ENCODE measurements at places on chromosomes 13 and 19.
A peak's percentile ranks its signal among the peaks of the same experiment; 100 is the strongest.

DNA sequence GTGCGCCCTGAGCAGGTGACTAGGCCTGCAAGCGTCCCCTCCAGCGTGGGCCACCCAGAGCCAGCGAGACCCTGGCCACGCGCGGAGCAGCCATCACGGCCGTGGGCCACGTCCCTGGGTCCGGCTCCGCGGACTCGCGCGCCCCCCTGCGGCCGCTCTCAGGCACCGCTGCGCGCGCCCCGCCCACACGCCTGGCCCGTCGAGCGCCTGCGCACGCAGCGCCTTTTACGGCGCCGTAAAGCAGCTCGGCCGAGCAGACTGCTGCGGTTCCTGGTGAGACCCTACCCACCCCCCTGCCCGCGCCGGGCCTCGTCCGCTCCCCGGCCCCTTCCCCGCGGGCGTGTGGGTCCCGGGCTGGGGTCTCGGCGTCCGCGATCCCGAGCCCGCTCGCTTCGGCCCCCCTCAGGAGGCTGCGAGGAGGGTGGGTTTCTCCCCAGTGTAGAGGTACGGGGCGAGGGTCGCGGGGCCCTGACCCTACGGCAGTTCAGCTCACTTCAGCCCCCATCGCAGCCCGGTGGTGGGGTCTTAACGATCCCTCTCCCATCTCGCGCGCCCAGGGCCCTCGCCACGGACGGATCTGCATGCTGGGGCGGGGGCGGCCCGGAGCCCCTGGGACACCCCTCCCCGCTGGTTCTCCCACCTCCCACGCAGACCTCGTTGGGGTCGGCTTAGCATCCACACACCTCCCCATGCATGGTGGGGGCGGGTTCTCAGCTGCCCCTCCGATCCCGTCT lies at the start of gene TRAPPC5:
TSS of gene TRAPPC5 (plus strand) at position 228 of the 734 bp plus-strand sequence. CDS start 1,421 bp downstream, outside the sequence.
- peak; percentile 68 for DNase-seq

- DNase-seq: no peak
Observed at GRCh38 chr13:113550453-113550852, 34.1 kb upstream of the TFDP1 start.

GRCh38 chr19:33426621-33427361 lies 53.3 kb downstream of the CEBPG start:
- DNase-seq: no peak

GRCh38 chr13:84812078-84812477 lies 929.8 kb upstream of the SLITRK1 start:
- no peak for DNase-seq

- DNase-seq: no peak
Observed at GRCh38 chr19:3073159-3073563, 10.9 kb upstream of the TLE5 start.

- DNase-seq: no peak
Observed at GRCh38 chr19:961866-962620, 22.1 kb upstream of the WDR18 start.
